ENCODE measurements at places on chromosomes 12 and 14.
A peak's percentile ranks its signal among the peaks of the same experiment; 100 is the strongest.

- DNase-seq: no peak
These were observed 438.4 kb upstream of the DCN start for GRCh38 chr12:91620992-91621391.

DNA sequence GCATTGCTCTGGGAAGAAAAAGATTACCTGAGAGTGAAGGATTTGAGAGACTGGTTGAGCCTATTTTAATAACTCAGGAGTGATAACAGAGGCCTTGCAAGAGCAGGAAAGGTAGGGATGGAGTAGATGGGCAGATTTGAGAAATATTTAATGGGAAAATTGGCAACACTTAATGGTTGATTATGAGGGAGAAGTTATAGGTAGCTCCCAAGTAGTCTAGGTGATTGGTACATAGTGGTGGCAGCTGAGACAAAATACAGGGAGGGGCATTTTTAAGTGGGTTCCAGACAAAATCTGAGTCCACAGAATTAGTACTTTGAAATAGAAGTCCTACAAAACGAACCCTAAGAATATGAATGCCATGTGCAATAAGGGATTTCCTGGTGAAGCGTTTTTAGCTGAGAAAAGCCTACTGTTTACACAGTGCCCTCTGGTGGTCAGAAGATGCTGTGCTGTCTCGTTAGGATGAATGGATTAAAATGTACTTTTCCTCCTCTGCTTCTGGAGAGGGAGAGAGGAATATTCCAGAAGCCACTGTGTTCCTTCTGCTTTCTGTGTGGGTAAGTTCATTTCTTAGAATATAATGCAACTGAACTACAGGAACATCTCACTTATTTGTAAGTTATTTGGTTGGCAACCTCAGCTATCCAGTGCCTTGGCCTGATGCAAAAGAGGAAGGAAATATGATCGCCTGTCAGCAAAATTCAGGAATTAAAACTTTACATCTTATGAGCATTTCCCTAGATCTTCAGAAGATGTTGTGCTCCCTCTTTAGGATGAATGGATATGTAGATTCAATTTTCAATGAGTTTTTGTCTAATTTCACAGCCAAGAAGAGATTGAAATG lies 6.5 kb downstream of the ZBTB1 start:
- DNase-seq: peak; percentile 87

DNA sequence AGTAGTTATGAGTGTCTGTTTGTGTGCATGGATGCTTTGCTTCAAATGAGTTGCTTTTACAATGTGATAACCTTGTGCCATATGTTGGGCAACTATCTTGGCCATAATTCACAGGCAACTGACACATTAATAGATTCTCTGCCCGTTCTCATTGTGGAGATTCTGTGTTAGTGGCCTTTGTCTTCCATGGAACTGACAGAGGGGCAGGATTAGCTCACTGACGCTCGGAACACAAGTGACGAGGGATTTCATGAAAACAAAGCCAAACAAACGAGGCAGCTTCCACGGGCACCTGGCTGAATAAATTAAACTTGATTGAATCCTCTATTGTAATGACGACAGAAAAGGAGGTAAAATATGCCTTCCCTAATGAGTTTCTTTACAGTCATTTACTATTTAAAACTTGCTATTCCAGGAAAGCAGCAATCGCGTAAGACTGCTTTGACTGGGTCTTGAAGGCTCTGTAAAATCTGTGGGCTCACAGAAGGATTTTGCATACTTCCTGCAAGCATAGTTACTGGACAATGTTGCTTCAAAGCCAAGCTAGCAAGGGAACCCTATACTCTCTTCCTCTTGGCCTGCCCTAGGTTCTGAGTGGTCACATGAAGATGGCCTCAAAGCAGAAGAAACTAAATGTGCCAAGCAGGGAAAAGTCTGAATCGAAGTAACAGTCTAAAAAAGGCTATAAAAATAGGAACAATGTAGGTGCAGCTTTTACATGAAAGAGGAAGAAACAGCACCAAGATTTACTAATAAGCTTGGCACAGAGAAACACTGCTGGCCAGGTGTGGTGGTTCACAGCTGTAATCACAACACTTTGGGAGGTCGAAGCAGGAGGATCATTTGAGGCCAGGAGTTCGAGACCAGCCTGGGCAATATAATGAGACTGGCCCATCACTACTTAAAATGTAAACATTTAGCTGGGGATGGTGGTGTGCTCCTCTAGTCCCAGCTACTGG lies 28.1 kb upstream of the SINHCAF start:
- peak; percentile 84 for DNase-seq

DNA sequence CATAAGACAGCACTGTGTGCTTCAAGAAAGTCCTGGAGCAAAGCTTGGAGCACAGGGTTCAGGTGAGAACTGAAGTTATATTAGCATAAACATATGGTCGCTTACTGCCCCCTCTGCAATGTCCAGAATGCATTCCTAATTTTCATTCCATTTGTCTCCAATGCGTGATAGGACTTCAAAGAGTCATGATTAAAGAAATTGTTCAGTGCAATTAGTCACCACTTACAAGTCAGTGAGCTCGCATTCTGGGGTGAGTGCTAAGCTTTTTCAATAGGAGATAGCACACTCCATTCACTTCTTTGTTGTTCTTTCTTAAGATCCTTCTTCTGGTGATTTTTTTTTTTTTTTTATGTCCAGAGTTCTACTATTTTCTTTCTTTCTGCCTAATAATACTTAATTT lies 398.4 kb downstream of the SYT1 start:
- no peak for DNase-seq

DNA sequence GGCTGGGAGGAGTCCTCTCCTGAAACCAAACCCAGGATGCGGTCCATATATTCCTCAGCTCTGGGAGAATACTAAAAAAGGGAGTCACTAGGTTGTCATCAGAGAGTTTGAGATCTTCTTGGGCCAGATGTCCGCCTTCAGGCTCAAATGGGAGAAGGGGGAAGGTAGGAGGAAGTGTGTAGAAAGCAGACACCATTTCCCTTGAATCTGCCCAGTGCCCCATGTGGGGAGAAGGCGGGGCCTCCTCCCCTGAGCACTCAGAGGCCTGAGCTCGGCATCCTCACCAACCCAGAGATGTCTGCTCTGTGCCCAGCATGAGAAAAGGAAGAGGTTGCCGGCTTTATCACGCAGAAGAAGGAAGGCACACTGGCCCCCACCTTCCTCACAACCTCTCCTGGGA lies 37.3 kb downstream of the LTBP2 start:
- DNase-seq: no peak

DNA sequence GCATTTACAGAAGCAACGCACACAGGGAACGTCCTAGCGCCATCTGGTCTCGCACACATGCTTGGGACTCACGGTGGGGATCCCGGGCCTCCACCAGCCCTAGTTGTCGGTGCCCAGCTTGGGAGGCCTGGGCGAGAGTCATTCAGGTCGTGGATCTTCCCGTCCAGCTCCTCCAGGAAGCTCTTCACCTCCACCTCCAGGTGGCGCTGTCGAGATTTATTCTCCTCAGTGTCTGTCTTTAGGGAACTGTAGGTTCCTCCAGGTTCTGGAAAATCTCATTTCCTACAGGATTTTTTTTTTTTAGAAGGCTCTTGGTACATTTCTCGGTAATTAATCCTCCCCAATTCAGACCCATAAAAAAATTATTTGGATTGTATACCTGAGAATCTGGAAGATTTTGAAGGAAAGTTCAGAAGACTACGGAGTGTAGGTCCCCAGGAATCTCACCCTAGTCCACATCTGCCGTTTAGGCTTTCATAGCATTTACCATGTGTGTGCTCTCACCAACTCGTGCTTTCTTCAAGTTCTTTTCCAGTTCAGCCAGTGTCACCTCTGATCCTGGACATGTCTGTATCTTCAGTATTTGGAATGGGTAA lies 910.0 kb downstream of the TMEM121 start:
- DNase-seq: peak; percentile 51

- DNase-seq: peak; percentile 93
These were observed 542.4 kb downstream of the DIO2 start for GRCh38 chr14:79668951-79669350.

DNA sequence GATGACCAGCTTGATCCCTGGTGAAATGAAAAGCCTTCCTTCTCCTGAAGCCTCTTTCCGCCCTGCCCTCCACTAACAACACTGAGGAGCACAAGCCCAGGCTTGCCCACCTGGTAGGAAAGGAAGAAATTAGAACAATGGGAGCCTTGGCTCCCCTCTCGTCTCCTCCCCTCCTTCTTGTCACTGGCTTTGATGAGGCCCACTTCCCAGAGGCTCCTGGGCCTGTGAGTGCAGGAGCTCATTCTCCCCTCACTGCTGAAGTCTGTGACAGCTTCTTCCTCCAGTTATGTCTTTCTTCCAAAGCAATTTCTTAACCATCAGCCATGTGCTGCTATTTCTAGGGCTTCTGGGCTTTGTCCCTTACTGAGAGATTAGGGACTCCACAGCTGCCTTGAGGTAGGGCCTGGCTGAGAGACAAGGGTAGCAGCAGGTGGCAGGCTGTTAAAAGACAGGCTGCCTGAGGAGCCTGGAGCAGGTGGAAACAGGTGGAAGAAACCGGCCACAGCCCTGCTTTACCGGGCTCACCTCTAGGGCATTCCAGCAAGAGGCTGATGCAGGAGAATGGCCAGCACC lies 53.6 kb upstream of the SRSF5 start:
- peak; percentile 48 for DNase-seq

DNA sequence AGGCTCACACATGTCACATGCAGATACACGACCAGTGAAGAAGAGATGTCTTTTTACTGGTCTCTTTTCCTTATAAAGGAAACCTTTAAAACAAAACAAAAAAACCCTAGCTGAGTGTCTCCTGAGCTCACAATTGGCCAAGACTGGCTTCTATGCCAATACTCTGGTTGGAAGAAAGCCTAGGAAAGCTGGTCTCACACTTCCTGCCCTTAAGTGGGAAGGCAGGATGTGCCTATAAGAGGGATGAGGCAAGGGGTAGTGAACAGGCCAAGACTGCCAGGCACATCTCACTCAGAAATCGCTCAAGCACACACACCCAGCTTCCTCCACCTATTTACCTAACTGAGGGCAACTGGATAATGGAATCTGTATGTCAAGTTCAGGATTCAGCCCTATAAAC lies 50.0 kb downstream of the SOCS2 start:
- no peak for DNase-seq

DNA sequence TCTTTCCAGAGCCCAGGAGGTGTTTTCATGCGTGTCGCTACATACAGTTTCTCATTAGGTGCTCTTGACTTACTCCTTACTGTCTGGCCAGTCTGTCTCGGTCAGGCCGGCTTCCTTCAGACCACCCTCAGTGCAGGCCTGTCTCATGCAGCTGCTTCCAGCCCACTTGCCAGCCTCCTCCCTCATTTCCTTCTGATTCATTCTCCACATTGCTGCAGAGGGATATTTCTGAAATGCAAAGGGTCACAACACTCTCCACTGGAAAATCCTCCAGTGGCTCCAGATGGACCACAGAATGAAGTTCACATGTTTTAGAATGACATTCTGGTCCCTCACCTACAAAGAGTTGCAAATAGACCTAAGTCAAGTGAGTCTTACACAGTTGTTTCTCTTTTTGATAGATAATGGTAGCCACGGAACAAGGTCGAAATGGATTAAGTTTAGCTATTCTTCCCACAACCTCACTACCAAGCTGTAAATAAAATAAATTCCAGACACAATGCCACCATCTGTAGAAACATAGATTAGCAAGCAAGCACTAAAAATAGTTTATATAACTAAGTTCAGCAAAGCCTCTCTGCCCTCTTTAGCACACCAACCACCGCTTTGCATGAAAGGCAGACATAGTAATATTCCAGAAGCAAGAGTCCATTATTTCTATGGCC lies 146.9 kb downstream of the ESR2 start:
- no peak for DNase-seq

DNA sequence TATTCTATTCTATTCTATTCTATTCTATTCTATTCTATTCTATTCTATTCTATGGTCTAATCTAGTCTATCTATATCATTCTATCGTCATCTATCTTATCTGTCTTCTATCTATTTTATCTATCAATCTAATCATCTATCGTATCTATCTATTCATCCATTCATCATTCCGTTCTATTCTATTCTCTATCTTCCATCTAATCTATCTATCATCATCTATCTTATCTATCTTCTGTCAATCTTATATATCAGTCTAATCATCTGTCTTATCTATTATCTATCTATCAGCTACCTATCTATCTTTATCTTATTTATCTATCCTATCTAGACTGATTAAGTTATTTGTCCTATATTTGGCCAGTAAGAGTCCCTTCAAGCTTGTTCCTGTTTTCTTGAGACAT lies 831.5 kb upstream of the TMEM132C start:
- DNase-seq: no peak

DNA sequence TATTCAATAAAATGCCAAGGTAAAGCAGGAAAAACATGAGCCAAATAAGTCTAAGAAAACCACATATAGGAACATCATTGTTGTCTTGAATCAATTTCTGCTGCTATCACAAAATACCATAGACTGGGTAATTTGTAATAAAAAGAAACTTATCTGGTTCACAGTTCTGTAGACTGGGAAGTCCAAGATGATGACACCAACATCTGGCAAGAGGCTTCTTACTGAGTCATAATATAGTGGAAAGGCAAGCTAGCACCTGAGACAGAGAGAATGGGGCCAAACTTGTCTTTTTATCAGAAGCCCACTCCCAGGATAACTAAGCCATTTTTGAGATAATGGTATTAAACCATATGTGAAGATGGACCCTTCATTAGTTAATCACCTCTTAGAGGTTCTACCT lies 975.9 kb downstream of the FLRT2 start:
- no peak for DNase-seq

DNA sequence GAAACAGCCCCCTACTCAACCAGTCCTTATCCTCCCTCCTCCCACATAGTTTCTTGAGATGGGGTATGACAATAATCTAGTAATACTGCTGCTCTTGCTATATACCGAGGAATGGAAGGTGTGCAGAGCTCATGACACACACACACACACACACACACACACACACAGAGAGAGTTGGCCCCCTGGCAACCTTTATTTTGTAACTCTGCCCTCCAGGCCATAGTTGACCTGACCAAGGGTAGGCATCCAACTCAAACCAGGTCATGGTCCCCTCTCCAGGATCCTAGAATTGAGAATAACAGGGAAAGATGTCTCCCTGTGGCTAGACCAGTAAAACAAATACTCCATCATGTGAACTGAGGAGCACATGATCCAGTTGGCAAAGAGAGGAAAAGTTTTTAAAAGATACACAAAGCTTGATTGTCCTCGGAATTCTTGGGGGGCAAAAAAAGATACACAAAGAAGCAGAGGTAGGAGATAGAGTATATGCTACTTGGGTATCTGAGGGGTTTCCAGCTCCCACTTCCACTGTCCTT lies 11.3 kb downstream of the ERO1A start:
- no peak for DNase-seq

DNA sequence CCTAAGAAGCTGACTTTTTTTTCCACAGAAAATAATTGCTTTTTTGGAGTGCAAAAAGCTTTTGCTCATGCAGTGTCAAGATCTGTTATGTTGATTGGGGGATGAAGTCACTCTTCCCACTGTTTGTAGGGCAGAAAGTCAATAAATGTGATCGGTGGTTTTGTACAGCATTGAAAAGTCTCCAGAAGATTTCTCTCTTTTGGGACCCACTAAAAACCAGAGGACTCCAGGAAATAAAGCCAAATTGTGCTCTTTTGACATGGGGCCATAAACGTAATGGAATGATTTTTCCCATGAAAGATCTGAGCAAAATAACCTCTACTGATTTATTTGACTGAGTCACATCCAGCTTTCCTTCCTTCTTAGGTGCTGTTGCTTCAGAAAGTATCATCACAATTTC lies 122.5 kb downstream of the SNAPC1 start:
- no peak for DNase-seq

- DNase-seq: no peak
These were observed 444 bp upstream of the NKX2-8 start for GRCh38 chr14:36582874-36583241.

Data from NCI-H1694 (cell line).